ENCODE measurements at places on chromosomes 13 and 19.

- DNase-seq = no peak
Measured at GRCh38 chr19:27684293-27684692, 1528.7 kb downstream of the UQCRFS1 start.

- no peak for DNase-seq
Measured at GRCh38 chr19:33724721-33725060, 72.0 kb upstream of the KCTD15 start.

GRCh38 chr13:78977311-78977710 lies 318.4 kb upstream of the OBI1 start:
- no peak for DNase-seq

- no peak for DNase-seq
Measured at GRCh38 chr13:87684850-87685742, 13.9 kb downstream of the SLITRK5 start.

GRCh38 chr19:17347361-17347760 lies 10.0 kb downstream of the GTPBP3 start:
- no peak for DNase-seq

- DNase-seq = no peak
Measured at GRCh38 chr13:62781866-62782265, 1366.2 kb upstream of the PCDH20 start.

GRCh38 chr19:49297403-49297802 lies 27.6 kb downstream of the SLC6A16 start:
- no peak for DNase-seq

DNA sequence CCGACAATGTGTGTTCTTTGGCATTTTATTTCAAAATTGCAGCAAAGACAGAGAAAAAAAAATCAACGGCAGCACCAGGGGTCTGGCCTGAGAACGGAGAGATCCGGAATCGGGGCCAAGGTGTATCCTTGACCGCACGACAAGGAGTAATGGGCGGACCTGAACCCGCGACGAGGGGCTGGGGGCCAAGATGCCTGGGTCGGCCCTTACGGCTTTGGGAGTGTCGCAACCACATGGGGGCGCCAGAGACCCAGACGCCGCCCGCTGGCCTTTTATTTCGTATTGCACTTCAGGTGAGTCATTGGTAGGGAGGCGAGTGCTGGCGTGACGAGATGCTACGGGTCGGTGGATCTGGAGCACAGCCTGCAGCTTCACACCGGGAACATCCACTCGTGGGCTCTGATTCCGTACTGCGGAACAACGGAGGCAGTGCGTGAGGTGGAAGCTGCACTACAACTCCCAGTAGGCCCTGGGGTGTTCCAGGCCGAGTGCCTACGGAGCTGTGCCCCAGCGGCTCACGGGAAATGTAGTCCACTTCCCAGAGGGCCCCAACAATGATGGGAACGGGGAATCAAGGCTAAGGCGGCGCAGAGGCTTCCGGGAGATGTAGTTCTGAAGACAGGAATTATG lies 15.7 kb downstream of the BCAT2 start:
- DNase-seq = peak; percentile 89

DNA sequence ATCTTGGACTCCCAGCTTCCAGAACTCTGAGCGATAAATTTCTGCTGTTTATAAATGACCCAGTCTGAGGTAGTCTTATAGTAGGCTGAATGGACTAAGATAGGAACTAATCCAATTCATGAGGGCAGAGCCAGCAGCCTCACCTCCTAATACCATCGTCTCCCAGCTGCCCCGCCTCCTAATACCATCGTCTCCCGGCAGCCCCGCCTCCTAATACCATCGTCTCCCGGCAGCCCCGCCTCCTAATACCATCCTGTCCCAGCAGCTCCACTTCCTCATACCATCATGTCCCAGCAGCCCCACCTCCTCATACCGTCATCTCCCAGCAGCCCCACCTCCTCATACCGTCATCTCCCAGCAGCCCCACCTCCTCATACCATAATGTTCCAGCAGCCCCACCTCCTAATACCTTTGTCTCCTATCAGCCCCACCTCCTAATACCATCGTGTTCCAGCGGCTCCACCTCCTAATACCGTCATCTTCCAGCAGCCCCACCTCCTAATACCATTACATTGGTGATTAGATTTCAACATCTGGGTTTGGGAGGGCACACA lies 2.4 kb upstream of the ARGLU1 start:
- DNase-seq = peak; percentile 74

DNA sequence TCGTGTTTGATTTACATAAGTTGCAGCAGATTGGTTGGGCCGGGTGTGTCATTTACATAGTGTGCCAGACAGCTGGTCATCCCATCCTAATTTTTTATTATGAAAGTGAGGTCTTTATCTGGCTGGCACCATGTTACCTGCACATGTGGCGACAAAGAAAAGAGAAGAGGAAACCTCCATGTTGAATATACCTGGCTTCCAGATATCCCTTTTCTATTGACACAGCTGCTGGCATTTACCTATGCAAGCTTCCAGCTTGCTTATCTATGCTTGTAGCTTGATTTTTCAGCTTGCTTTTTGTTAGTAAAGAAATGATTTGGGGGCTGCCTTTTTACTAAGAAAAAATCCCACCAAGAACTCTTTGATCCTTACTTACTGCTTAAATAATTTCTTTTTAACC lies 681.3 kb upstream of the SLITRK1 start:
- DNase-seq = no peak

DNA sequence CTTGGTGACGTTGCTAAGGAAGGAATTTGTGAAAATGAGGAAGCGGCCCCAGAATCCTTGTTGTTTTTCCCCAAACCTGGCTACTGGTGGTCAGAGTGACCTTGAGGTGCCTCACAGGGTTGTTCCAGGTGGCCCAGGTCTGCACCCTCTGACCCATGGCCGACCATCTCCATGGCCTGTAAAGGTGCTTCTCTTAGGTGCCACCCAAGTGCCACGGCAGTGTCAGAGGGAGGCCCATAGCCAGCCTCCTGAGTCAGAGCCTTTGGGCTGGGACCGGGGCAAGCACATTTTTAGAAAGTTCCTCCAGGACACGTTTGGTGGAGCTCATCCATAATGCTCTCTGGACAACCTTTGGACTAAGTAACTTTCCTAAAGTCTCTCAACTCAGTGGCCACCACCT lies 83.9 kb upstream of the IRS2 start:
- DNase-seq = no peak

GRCh38 chr19:33192010-33192409 lies 2.1 kb upstream of the LRP3 start:
- DNase-seq = no peak

DNA sequence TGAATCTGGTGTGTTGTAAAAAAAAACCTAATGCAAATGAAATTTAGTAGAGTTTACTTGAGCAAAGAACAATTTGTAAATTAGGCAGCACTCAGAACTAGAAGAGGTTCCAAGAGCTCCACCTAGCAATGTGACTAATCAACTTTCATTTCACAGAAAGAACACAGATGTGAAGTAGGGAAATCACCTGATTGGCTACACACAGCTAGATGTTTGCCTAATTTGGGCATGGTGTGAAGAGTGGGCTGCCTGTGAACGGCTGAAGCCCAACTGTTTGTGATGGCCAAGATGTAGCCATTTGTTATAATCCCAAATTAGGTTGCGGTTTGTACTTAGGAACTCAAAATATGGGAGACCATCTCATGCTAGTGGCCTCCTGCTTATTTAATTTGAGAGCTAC lies 724.4 kb upstream of the SLITRK5 start:
- DNase-seq = no peak

GRCh38 chr19:5170329-5170745 lies 170.3 kb downstream of the PTPRS start:
- peak; percentile 77 for DNase-seq

DNA sequence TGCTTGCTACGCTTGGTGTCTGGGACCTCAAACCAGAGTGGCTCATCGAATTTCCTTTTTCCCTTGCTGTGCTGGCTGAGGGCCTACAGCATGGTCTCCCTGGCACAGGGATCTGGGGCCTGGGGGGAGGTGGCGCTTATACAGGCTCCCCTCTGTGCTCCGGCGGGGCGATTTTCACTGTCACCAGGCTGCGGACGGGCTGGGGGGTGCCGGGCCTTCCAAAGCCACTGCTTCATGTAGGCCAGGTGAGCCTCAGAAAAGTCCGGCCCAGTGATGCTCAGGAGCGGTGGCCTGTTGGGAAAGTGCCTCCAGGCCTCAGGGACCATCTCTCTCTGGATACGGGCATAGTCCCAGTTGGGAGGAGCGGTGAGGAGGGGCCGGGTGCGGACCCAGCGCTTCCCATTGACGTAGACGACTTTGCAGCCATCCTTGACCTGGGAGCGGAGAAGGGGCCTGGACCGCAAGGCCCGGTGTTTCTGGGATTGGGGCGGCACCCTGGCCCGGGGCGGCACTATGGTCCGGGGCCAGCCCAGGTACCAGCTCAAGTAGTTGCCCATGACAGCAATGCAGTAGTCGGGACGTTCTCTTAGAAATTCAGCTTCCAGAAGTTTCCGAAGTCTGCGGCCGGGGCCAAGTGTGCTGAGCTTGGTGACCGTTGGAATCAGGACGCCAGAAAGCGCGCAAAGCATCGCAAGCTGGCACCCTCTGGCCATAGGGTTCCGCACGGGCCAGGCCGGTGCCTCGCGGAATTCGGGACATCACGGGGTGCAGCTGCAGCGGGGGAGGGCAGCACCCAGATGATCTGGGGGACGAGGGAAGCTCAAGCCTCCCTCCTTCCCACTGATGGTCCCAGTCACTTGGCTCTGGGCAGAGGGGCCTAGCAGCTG lies 255.9 kb downstream of the SLC7A1 start:
- no peak for DNase-seq

- DNase-seq = no peak
Measured at GRCh38 chr19:42032431-42032830, 37.6 kb downstream of the GRIK5 start.

- DNase-seq = no peak
Measured at GRCh38 chr13:32022311-32022710, 9.3 kb upstream of the FRY start.

- DNase-seq = no peak
Measured at GRCh38 chr19:14542711-14543328, 13.4 kb downstream of the TECR start.

DNA sequence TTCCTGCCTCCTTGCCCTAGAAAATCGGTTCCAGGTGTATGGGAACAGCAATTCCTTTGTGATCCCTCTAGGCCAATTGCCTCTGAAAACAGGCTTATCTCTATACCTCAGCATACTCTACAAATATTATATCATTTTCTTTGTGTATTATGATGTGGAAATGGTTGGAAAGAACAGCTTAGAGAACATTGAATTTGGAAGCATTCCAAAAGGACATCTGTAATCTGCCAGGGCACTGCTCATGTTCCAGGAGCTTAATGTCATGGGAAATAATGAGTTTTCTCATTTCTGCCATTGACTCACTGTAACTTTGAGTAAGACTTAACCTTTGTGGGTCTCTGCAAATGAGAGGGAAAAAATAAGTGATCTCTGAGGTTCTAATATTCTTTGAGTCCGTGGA lies 147.3 kb downstream of the UFM1 start:
- DNase-seq = no peak

DNA sequence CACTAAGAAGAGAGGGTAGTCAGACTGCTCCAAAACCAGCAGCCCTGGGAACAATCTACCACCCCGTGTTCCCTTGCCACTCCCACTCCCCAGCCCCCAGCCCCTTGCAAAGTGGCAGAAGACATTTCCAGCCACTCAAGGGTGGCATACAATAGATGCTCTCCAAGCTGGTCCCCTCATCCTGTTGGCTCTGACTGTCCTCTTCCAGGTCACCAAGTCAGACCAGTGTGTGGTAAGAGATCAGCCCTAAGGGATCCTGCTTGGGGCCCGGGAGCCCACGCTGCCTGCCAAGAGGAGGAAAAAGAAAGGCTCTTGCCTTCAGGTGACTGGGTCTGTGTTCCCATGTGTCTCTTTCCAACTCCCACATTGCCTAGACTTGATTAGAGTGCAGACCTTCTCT lies 25.0 kb downstream of the SERP2 start:
- DNase-seq = no peak

GRCh38 chr19:29537601-29538000 lies 11.8 kb downstream of the VSTM2B start:
- peak; percentile 2 for DNase-seq

DNA sequence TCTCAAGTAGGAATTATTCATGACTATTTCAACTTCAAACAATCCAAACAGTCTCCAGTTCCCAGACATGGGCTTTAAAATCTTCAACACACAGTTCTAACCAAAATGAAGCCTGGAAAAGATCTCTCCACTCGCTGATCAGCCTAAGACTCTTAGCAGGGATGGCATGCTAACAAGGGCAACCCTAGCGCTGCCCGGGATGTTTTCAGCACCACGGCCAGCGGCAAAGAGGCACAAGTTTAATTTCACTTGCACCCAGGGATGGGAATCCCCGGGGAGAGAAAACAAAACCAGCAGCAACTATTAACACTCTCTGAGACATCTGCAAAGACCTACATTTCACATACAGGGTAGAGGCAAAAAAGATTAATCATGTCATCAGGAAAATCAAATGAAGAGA lies 43.0 kb downstream of the CACNA1A start:
- peak; percentile 30 for DNase-seq

GRCh38 chr13:111210544-111211469 lies 95.7 kb downstream of the ARHGEF7 start:
- no peak for DNase-seq

DNA sequence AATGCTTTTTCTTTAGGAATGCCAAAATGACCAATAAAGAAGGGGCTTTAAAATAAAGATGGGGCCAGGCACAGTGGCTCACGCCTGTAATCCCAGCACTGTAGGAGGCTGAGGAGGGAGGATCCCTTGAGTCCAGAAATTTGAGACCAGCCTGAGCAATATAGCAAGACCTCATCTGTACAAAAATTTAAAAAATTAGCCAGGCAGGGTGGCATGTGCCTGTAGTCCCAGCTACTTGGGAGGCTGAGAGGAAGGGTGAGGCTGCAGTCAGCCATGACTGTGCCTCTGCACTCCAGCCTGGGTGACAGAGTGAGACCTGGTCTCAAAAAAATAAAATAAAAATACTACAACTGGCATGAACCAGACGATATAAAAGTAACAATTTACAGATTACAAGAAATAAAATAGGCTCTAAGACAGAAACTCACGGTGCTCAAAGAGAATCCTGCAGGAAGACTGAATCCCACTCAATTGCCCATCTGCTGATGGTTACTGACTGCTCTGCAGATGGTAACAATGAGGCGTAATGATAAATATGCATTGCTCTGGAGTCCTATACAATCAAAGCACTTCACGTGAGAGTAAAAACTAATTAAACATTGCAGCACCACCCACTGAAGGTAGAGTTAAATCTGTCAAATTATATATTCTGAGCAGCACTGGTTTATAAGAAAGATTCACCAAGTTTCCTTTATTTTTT lies 93.2 kb downstream of the LHFPL6 start:
- no peak for DNase-seq

DNA sequence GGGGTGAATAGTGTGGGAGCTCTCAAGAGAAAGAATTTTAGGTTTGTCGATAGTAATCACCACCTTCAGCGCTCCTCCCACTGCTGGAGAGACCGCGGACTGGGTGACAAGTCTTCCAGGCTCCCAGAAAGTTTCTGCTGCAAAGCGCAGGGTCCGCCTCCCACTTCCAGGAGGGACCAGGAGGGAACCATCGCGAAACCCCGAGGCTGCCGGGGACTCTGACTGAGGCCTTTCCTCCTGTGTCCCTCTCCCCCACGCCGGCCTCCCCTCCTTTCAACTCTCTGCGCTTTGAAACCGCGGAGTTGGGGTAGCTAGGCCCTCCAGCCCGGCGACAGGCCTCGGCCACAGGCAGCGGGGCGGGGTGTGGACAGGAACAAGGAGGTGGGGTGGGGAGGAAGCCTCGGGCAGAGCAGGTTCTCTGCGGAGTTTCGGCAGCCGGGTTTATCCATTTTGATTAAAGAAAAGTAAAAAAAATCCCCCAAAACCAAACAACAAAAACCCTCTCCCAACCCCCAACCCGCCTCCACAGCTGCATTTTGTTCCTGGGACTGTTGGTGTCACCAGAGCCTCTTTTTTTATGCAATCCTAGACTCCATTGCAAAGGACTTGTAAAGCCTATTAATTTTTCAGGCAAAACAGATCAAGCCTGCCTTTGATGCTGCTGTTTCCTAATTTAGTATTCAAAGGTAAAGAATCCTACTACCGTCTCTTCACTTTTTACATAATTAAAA lies 157.2 kb downstream of the TM9SF2 start:
- DNase-seq = peak; percentile 71

All from activated T-cell treated with anti-CD3 and anti-CD28 coated beads, Interleukin-2, amount 50 U/mL, for 24 hours (primary cell).